ENCODE measurements at places on chromosomes 1 and 21.

DNA sequence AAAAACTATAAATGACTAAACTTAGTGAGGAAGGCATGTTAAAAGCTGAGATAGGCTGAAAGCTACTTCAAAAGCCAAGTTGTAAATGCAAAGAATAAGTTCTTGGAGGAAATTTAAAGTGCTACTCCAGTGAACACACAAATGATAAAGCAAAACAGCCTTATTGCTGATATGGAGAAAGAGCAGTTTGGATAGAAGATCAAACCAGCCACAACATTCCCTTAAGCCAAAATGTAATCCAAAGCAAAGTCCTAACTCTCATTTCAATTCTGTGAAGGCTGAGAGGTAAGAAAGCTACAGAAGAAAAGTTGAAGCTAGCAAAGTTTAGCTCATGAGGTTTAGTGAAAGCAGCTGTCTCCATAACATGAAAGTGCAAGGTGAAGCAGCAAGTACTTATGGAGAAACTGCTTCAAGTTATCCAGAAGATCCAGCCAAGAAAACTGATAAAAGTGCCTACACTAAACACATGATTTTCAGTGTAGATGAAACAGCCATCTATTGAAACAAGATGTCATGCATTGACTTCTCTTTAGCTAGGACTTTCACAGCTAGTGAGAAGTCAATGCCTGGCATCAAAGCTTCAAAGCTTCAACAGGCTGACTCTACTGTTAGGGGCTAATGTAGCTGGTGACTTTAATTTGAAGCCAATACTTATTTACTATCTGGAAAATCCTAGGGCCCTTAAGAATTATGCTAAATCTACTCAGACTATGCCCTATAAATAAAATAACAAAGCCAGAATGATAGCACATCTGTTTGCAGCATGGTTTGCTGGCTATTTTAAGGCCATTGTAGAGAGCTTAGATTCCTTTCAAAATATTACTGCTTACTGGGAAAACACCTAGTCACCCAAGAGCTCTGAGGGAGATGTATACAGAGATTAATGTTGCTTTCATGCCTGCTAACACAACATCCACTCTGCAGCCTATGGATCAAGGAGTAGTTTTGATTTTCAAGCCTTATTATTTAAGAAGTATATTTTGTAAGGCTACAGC lies 188.6 kb downstream of the EIF4G3 start:
- DNase-seq, result no peak

DNA sequence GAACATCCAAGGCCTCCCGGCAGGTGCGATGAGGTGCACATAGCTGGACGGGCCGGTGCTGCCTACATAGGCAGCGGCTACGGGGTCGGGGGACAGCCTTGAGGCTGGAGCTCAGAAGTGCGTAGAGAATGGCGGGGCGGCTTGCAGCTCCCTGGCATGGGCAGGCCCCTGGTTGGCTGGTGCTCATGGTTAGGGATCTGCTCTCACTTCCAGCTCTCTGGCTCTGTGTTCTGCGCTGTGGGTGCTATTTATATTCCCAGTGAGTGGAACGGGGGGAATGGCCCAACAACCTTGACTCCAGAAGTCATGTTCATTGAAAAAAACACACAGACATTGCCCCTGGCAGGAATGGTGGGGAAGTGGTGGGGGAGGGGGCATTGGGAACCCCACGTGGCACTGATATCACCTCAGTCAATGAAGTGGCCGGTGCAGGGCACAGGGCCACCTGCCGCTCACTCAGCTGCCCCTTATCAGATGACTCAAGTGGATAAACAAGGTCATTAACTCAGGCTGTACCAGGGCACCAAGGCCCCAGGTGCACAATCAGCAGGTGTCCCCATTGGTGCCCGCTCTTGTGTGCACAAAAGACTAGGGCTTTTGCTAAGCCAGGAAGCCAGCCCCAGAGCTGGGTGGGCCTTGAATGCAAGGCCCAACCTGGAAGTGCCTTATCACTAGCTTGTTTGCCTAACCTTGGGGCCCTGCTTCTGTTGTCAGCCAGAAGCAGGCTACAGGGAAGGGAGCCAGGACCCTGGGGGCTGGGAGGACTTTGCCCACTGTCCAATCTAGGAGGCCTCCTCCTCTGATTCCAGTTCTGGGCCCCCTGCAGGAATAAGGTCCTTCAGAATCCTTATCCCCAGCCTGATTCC lies at the start of gene NR0B2:
Gene NR0B2, minus strand, starts transcription at position 222 of the 866 bp plus-strand sequence. Its CDS starts 35 bp downstream, at position 187.
- DNase-seq, result no peak

DNA sequence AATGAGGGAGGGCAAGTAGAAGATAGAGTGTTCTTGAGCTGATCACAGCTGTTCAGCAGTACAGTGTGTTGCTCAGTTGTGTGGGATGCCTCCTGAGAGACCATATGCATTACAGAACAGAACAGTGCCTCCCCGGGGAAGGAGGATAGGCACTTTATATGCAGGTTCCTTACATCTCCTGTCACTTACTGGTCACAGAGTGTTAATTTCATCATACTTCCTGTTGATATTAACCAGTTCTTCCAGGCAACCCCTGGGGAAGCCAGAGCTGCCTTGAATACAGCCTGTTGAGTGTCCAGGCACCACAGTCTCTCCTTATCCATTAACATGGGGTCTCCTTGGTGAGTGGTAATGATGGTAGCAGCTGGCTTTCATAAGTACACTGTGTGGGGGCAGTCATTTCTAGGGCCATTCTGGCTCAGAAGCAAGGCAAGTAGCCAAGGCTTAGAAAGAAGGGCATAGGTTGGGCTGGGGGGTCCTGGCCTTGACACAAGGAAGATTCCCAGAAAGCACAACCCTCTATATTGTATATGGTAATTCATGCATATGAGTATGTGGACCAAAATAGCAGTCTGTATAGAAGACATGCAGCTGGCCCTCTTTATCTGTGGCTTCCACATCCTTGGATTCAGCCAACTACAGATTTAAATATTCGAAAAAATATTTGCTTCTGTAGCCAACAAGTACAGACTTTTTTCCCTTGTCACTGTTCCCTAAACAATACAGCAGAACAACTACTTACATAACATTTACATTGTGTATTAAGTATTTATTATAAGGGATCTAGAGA lies 142.4 kb downstream of the ZP4 start:
- DNase-seq, result no peak

DNA sequence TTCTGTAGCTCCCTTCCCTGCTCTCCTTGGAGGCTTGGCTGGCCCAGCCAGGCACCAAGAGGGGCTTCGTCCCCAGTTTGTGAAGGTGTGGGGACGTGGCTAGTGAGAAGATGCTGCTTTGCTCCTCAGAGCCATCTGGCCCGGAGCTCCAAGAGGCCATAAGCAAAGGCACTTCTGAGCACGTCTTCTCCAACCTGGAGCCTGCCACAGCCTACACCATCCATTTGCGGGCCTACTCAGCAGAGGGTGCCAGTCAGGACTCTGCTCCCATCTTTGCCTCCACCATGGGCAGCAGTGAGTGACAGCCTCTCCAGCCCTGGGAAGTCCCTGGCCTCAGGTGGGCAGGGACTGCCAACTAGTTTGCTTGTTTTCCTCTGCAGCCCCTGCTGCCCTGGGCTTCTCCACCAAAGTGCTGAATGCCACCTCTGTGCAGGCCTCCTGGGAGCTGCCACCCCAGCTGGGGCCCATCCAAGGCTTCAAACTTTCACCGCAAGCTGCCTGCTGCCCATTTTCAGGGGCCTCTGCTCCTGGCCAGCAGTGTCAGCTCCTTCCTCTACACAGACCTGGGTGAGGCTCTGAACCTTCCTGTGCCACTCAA lies 25.9 kb downstream of the SLC27A3 start:
- no peak for DNase-seq
